ENCODE measurements at places on chromosomes 12 and 14.

DNA sequence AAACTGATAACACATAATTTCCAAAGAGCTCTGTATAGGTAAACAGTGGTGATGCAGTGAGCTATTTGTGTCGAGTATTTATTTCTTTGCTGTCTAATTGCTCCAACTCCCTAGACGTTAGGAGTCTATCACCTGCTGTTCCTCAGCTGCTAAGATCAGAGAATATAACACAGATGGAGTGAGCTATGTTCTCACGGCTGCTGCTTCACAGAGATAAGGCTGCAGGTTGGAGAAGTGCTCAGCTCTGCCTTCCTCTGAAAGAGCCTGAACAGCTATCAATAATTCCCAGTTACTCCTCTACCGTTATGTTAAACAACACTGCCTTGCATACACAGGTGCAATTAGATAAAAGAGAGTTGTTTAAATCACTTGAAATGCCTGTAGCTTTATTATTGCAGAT is 103.2 kb upstream of the MDGA2 start:
- DNase-seq, result peak; percentile 6

DNA sequence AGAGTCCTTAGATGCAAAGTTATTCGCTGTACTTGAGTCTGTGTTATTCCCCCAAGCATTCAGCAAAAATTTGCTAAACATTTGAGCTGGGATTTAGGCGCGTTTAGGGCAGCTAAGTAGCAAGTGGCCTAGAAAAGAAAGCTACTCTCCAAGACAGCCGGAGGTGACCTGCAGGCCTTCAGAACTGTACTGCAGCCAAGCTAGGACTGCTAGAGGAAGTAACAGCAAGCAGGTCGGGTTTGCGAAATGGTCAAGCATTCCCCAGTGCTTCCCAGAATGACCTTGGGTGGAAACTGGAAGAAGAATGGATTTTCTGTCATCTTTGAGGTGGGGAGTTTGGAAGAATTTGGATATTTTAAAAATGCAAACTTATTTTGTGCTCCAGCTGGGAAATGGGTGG is 287.5 kb downstream of the FOXN3 start:
- DNase-seq, result no peak

DNA sequence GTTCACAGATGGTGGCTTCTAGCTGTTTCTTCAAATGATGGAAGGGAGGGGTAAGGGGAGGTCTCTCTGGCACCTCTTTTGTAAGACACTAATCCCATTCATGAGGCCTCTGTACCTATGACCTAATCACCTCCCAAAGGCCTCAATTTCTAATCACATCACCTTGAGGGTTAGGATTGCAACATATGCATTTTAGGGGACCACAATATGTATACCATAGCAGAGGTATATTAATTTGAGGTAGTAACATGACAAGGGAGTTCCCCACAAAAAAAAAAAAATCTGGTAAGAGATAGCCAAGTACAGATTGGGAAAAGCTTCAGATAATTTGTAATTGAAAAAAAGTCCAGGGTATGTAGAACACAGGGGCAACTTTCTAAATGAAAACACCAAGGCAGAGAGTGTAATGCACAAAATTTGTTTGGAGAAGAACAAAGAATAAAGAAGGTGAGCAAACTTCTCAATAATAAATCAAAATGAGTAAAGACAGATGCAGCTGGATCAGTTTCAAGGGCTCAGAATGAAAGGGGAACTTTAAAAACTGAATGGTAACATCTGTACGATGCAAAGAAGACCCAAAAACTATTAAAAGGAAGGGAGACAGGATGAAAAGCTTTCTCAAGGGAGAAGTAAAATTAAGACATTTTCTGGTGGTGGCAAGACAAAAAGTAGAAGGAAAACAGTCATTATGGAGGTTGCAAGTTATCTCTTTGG is 125.5 kb upstream of the DCN start:
- DNase-seq, result no peak

- no peak for DNase-seq
These were observed 37.4 kb downstream of the ANKRD9 start for GRCh38 chr14:102471921-102472790.

GRCh38 chr14:37466003-37466622 is 128.9 kb downstream of the FOXA1 start:
- DNase-seq, result no peak

- no peak for DNase-seq
These were observed 42.8 kb upstream of the CPSF6 start for GRCh38 chr12:69196302-69197288.

- DNase-seq, result no peak
These were observed 326.7 kb downstream of the ADGRD1 start for GRCh38 chr12:131280426-131280825.

DNA sequence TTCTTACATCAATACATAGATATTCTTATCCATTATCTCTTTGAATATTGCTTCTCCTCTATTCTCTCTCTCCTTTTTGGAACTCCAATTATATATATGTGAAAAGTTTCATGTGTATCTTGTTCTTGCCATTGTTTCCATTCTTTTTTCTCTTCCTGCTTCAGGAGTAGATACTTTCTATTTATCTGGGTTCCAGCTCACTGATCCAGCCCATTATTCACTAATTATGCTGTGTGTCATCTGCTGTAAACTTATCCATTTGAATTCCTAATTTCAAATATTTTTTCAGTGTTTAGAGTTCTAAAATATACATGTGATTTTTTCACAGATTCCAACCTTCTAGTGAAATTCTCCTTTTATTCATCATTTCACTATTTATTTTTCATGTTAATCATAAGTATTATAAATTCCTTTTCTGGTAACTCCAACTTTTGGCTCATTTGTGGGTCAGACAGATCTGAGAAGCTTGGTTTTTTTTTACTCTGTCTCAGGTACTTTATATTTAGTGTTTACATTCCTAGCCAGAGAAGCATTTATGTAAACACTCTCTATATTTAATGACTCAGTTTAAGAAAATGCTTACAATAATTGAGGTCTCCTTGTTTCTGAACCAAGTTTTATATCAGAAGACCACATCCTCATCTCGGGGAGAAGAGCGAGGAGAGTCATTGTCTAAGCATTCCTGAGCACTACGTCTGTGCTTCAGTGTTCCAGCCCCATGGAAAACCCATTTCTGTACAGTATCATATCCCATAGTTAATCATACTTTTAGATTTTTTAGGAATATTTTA is 15.9 kb upstream of the AMIGO2 start:
- no peak for DNase-seq

DNA sequence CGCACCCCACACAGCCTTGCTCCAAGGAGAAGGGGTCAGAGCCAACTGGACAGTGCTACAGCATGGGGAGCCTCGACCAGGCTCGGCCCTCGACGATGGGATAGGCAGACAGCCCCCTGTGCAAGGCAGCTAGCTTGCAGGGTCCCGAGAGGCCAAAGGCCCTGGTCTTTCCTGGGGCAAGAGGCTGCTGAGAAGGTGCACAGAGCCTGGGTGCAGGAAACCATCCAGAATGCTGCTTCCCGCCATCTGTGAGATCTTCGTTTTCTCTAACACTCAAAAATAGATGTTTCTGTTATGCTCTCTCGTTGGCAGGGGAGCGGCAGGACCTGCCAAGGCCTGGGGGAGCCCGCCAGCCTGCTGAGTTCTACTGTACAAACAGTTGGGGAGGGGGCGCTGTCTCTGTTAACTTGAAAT is 168.0 kb upstream of the RTL1 start:
- no peak for DNase-seq

GRCh38 chr14:49770212-49770817 is 2.4 kb downstream of the KLHDC2 start:
- no peak for DNase-seq

DNA sequence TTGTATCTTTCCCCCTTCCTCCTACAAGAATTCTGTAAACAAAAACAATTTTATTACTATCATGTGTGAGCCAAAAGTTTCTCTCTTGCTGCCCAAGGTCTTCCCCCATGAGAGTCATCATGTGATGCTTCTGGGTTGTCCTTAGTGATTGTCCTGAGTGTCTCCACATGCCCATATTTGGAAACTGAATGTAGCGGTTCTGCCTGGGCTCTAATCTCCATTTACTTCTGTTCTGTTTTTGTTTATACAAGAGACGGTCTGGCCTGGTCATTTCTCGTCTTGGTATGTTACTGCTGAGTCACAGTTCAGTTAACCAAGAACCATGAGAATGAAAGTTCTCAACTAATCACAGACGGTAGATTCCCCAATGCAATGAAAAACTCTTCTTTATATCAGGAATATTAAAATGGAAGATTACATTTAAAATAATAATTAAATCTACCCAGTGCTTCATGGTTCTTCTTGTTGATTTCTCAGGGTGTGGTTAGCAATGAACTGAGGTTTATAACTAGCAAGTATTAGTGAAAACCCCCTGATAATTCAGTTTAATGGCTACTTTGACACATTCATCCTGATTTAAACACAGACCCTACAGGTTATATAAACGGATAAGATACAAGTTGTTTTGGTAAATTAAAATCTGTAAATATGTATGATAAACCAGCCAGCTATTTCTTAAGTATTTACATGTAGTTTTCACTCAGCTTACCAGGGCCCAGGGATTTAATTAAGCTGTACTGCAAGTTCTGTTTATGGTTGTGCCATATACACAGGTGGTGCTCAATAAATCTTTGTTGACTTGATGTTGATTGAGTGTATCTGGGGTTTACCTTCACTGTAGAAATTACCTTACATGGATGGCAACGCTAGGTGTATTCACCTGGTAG is 81.1 kb downstream of the PELI2 start:
- no peak for DNase-seq

DNA sequence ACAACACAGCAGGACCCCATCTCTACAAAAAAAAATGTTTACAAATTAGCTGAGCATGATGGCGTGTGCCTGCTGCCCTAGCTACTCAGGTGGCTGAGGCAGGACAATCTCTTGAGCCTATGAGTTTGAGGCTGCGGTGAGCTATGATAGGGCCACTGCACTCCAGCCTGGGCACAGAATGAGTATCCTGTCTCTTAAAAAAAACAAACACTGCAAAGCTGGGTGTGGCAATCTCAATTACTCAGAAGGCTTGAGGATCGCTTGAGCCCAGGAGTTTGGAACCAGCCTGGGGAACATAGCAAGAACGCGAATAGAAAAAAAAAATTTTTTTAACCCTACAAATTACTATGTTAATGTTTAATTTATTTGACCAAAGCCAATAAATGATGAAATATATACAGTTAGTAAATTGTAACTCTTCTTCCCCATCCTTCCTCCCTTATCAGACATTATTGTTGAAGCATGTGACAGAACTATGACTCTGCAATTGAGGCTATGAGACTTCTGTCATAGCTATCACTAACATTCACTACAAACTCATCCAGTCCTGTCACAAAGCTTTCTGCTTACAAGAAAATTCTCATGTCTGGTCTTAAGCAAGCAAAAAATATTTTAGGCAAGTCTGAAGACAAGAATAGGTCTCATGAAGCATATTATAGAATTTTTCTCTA is 9.8 kb downstream of the BTBD7 start:
- no peak for DNase-seq

DNA sequence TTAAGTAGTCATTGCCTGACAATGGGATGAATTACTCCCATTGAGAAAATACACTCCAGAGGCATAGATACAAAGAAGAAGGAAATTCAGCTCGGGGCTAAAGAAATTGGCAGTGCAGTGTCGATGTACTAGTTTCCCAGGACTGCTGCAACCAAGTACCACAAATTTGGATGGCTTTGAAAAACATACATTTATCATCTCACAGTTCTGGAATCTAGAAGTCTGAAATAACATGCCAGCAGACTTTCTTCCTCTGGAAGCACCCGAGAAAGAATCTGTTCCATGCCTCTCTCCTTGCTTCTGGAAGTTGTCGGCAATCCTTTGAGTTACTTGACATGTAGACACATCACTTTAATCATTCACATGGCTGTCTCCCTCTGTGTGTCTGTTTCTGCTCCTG is 101.9 kb downstream of the TMTC3 start:
- DNase-seq, result no peak

DNA sequence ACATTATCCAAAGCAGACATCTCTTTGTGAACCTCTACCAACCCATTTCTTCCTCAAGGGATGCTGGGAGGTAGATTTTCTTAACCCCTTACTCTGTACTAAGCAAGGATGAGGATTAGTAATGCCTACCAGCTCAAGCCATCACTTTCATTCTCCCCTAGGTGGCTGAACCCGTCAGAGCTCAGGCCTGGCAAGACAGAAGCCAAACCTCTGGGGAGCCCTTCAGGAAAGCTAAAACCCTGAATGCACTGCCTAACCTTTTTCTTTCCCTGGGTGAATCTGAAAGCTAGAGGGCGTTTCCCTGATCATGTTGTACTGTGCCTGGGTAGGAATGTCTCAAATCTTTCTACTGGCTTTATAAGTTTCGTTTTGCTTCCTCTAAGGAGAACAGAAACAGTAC is 617.3 kb downstream of the RPL10L start:
- no peak for DNase-seq

DNA sequence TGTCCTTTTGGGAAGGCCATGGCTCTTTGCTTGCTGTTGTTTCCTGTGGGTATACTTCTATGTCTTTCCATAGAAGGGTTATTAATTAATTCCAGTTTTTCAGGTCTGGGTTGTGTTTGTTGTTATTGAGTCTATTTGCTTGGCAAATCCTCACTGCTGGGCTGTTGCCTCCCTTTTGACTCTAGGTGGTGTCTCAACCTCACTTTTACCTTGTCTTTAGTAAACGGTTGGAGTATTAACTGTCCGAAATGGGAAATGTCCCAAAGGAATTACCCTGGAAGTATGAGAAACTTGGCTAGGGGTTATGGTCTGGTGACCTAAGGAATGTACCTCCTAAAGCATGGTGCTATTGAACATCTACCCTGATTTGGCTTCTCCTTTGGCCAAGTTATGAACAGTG is 16.7 kb downstream of the PRH1 start:
- DNase-seq, result no peak

DNA sequence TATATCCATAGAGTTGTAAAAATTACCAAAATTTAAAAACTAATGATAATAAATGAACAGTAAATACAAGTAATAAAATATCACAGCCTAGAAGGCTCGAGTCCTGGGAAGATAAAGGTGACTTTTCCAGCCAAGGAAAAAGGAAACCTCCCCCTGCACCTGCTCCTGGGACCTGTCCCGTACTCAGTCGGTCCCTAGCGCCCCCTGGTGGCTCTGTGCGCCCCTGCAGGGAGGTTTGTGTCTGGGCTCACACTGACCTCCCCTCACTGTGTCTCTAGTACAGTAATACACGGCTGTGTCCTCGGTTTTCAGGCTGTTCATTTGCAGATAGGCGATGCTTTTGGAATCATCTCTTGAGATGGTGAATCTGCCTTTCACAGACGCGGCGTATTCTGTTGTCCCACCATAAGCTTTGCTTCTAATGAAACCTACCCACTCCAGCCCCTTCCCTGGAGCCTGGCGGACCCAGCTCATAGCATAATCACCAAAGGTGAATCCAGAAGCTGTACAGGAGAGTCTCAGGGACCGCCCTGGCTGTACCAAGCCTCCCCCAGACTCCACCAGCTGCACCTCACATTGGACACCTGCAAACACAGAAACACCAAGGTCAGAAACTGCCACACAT is 1030.4 kb downstream of the TMEM121 start:
- no peak for DNase-seq

DNA sequence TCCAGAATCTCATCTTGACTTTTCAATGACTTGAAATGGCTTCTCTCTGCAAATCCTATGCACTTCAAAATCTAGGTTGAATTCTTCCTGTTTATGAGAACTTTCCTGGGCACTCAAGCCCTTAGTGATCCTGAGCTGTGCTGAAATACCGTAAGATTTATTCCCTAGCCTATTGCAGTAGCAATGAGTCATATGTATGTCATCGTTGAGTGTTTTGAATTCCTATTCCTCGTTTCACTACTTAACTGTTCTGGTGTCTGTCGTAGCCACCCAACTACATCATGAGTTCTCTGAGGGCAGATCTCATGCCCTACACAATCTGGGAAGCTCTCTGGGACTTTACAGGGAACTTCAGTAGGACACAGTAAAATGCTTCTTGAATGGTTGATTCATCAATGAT is 190.8 kb upstream of the TMEM132C start:
- no peak for DNase-seq

GRCh38 chr14:88488081-88488480 is 66.7 kb downstream of the PTPN21 start:
- no peak for DNase-seq
